ENCODE measurements at places on chromosomes 12 and 14.

GRCh38 chr14:65335411-65335947, 77.1 kb upstream of the FUT8 start:
- no peak for DNase-seq

- DNase-seq = peak; percentile 94
Observed at GRCh38 chr14:35385042-35385839, 19.3 kb downstream of the NFKBIA start.

- no peak for DNase-seq
Observed at GRCh38 chr14:103516426-103517173, 6.0 kb downstream of the CKB start.

DNA sequence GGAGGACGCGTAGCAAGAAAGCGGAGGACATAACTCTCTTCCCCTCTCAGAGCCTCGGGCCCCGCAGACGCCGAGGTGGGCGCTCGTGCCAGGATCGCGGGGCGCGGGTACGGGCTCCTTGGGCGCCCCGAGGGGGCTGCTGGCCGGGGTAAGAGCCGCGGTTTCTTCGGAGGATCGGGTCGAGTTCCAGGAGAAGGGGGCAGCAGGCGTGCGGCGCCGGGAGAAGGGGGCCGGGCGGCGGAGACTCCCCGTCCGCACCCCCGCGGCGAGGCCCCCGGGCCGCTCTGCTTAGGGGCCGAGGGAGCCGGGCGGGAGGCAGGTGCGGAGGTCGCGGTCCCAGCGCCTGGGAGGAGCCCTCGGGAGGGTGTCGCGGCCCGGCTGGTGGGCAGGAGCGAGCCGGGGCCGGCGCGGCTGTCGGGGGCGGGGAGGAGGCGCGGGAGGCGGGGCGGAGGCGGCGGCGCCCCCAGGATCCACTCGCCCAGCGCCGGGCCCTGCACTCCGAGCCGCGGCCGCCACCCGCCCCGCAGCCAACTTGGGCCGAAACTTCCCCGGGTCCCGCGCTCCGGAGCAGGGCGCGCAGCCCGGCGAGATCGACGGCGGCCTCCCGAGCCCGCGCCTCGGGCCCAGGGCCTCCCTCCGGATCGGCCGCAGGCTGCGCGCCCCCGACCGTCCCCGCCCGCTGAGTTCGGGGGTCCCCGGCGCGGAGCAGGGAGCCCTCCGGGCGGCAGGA, 64.4 kb downstream of the FBXL14 start:
- DNase-seq = peak; percentile 57

GRCh38 chr12:54561164-54561563, 11.8 kb downstream of the PDE1B start:
- DNase-seq = no peak

DNA sequence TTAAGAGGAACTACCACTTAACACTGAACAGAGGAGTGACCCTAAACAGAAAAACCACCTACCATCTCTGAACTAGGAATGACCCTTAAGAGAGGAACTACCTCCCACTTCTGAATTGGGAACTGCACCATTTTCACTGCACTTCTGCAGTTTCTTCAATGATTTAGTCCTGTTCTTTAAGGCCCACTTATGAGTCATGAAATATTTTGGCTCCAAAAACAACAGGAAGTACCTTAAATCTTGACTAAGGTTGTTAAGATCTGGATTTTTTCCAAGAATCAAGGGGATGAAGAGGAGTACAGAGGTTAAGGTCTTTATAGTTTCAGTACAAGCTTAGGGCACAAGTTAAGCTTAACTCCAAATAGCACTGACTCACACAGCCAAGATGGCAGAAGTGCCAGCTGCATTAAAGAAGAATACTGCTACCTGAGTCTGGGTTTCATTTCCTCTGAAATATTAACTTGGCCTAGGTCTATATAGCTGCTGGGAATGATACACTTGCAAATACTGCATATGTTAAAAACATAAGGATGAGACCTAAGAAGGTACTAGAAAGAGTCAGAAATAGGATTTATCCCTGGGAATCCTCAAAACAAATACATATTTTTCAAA, 4.2 kb downstream of the NPC2 start:
- peak; percentile 78 for DNase-seq

GRCh38 chr12:64998371-64999147, 122.5 kb downstream of the WIF1 start:
- DNase-seq = peak; percentile 21

GRCh38 chr12:125169870-125170269, 104.6 kb downstream of the AACS start:
- no peak for DNase-seq

DNA sequence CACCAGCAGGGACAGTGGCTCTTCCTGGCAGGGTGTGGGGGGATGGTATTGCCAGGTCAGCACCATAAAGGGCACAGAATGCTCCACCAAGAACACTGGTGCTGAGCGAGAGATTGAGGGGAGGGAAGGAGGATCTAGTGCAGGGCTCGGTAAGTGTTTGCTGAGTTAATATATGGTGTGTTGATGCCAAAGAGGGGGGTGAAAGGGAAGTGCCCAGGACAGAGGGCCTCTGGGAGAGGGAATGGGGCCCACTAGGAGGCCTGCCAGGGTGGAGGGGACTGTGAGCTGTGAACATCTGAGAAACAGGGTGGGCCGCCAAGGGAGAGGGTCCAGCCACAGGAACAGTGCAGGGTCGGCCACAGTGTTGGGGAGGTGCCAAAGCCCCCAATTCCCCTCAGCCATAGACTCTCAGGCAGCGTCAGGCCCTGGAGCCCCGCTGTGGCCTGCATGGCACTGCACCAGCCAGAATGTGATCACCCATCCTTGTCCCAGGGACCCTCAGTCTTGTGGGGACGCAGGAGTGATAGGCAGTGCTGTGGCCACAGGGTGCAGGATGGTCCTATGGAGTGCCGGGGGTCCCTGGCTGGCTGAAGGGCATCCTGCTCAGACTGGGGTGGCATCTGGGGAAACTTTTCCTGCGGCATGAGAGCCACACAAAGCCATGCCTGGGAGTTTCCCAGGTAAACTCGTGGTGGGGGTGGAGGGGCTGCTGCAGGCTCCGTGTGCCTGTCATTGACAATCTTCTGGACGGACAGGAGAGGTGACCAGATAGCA, 11.9 kb downstream of the RIN3 start:
- no peak for DNase-seq

DNA sequence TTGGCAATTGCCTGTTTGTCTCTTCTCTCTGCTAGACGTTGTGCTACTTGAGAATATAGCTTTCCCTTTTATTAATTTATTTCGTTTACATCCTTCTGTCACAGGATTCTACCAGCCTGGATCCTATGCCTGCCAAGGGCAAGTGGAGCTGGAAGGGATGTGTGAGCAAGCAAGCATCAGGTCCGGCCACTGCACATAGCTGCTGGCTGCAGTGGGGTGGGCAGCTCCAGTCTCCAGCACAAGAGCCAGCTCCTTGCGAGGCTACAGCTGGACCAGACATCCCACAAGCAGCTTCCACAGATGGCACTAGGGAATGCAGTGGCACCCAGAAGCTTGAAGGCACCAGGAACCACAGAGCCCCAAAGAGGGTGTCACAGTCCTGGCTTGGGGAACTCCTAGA, 225.0 kb downstream of the KCNC2 start:
- DNase-seq = no peak

GRCh38 chr14:40847480-40847879, 759.2 kb upstream of the LRFN5 start:
- no peak for DNase-seq

- DNase-seq = no peak
Observed at GRCh38 chr12:92947589-92948215, 18.6 kb upstream of the EEA1 start.

DNA sequence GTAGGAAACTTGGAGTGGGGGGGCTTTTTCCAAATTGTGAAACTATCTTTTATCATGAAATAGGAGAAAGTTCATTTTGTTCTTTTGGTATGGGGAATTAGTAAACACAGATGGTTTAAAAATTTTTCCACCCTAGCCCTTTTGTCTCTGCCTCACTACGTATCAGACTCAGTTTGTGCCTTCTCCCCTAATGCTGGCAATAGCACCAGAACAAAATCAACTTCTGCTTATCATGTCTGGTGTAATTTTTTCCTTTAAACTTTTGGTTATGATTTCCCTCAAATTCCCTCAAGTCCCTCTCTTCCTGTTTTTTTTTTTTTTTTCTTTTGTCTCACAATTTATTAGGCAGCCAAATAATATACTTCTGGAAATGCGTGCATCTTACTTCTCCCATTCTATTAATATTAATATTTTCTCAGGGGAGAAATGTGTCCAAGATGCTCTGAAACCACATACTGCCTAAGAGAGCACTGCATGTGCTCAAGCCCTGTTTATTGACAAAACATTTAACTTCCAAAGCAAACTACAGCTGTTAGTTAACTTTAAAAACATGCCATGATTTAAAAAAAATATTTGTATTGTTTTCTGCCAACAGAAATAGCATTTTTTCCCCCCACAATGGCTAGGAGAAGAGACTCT, 35.4 kb downstream of the TESPA1 start:
- DNase-seq = no peak

DNA sequence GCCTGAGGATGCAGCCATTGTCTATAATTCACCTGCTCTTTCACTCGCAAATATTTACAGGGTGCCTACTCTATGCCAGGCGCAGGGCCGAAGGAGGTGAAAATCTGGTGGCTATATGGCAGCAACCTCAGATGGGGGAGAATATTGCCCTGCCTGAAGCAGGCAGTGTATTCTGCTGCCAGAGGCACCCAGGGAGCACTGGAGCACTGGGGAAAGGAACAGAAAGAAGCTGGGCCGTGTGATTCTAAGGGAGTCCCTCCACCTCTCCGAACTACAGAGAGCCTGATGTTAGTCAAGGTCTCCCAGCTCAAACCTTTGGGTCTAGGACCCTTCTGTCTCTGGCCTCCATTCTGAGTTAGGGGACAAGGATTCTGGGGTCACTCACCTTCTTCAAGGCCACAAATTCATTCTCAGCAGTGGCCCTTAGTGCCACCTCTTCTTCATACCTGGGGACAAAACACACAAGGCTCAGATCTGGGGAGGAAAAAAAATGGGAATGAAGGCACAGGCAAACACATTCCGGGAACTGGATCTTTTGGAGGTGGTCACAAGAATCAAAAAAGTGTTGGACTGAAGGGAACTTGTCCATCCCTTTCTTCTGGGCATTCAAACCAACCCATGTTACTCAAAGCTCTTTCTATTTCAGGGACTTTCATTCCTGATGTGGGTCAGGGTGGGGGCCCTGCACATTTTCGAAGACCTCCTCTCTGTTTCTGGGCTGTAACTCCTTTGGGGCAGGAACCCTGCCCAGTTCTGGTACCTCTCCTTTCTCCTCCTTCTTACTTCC, 19.3 kb upstream of the KRT86 start:
- DNase-seq = no peak

- peak; percentile 15 for DNase-seq
Observed at GRCh38 chr12:22631863-22632463, 7.0 kb downstream of the ETNK1 start.

- DNase-seq = peak; percentile 6
Observed at GRCh38 chr12:76375470-76375869, 27.3 kb upstream of the BBS10 start.

- DNase-seq = no peak
Observed at GRCh38 chr12:55696141-55696540, 11.6 kb downstream of the ITGA7 start.

DNA sequence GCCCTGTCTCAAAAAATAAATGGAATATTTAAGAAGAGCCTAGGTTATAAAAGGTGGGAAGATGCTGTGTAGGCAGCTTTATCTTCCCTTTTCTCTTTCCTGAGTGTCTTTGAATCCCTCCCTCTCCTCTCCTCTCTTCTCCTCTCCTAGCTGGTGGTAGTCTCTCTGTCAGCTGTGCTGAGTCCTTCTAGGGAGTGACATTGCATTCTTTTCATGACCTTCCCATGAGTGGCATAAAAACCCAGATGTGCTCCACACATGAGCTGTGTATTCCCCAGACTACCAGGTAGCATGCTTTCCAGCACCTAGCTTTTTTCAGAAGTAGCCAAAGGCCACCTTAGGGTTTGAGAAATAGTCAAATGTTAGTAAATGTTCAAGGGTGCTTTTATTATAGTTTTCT, 23.6 kb downstream of the SAMD4A start:
- no peak for DNase-seq

- DNase-seq = no peak
Observed at GRCh38 chr14:90995785-90996184, 64.7 kb downstream of the RPS6KA5 start.

DNA sequence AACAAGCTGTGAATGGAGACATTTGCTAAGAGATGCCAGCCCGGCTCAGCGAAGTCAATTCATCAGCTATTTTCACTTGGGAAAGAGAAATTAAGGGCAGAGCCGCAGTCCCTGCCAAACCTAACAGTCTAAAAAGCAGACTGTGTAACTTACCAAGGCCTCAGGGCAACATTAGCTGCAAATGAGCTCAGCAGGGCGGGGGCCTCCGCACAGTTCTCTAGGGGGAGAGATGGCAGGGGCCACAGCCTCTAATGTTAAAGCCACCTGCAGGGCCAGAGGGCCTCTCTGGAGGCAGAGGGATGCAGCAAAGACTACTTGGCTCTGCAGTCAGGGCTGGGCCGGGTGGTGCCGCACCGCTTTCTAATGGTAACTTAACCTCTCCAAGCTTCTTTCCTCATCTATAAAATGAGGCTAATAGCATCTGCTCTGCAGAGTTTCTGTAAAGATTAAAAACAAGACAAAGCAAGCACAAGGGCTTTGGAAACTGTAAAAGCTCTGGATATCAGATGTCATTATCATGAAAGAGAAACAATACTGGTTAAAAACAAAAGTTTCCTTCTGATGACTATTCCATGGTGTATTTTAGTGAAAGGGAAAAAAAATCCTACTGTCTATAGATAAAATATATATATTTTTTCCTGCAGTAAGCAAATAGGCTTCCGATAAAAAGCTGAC, 13.4 kb upstream of the GPRC5A start:
- no peak for DNase-seq

- DNase-seq = no peak
Observed at GRCh38 chr12:65171073-65171472, 1.7 kb downstream of the LEMD3 start.

GRCh38 chr12:94706250-94706661, 55.9 kb upstream of the TMCC3 start:
- no peak for DNase-seq

GRCh38 chr12:26380897-26381296, 185.5 kb downstream of the SSPN start:
- no peak for DNase-seq

- no peak for DNase-seq
Observed at GRCh38 chr12:132395908-132396305, 66.5 kb upstream of the GALNT9 start.

GRCh38 chr14:105075379-105076295, 10.4 kb upstream of the GPR132 start:
- DNase-seq = peak; percentile 29

GRCh38 chr12:79563021-79563740, 127.6 kb downstream of the PAWR start:
- no peak for DNase-seq

DNA sequence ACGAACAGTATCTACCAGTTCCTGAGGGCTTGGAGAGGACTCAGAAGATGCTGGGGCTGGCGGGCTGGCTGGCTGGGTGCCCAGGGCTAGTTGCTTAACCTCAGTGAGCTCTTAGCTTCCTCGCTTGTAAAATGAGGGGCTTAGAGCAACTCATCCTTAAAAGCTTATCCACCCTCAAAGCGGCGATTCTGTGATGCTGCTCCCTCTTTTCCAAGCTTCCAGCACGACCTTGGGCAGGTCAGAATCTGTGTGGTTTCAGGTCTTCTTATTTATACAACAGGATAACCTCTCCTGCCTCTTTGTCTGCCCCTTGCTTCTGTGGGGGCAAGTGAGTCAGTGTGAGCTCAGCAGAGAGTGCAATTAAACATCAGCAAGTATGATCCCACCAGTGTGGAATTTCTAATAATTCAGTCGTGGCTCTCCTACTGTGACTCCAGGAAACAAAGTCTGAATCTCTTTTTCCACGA, 281.8 kb downstream of the KSR2 start:
- peak; percentile 93 for DNase-seq

- DNase-seq = no peak
Observed at GRCh38 chr14:92892589-92892988, 30.4 kb upstream of the CHGA start.
